ENCODE measurements at places on chromosomes 4 and X. TPM values are rescaled to one million over a fixed set of nuclear protein-coding genes. Genes with fewer than 3 reads are reported as not detected.

- no peak for DNase-seq
Observed at GRCh38 chr4:74638001-74638400, 156.3 kb downstream of the BTC start.

DNA sequence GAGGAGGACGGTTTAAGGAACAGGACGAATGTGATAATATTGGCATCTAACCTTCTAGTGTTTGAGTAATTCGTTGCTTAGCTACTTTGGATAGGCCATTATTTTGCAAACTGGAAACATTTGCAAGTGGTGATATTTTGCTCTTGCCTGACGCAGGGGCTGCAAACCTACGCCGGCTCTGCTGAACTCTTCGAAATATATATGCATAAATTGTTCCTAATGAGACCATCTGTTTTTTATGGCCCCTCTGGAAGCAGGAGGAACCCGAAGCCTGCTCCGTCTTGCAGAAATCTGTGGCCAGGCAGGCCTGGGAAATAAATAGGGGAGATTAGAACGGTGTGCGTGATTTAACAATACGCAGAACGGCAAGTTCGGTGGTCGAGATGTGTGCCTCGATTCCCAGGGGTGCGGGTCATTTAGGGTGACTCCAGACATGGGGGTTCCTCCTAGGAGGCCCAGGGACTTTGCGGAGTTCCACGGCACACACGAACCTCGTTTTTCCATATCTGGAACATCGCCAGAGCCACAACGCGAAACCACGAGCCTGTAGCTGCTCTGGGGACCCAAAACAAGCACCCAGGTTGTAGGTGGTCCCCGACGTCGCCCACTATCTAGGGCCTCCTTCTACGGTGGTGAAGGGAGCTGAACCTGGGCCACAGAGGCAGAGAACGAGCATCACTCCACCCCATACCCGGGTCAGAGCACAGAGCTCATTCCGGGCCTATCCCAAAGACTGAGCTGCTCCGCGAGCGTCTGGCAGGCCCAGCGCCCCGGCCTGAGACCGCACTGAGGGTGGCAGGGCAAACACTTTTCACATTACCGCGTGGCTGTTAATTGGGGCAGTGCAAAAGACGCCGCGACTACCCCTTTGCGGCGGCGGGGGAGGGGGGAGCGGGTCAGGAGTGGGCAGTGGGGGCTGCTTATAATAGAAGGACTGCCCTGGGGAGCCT lies 89.7 kb downstream of the BCOR start:
- no peak for DNase-seq

- DNase-seq, result no peak
Observed at GRCh38 chr4:1452431-1453051, 46.3 kb upstream of the NKX1-1 start.

DNA sequence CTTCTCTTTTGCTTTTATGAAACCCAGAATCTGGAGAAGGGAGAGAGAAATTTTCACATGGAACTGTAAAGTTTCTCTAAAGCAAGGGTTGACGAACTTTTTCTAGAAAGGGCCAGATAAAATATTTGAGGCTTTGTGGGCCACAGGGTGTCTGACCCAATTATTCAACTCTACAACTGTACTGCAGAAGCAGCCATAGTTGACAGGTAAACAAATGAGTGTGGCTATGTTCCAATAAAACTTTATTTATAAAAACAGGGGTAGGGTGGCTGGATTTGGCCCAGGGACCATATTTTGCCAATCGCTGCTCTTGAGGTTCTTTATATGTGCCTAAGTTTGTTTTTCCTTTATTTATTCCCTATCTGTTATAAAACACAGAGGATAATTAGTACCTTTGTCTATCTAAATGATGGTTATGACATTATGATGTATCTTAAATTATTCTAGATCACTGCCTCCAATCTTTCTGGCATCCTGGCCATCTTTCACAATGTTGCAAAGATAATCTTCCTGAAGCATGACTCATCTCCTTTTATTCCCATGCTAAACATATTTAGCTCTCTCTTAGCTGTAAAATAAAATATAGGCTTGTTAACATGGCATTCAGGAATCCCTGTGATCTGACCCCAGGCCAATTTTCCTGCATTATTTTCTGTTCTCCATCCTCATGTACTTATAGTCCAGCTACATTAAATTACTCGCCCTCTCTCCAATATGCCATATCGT lies 106.8 kb upstream of the CBLL2 start:
- no peak for DNase-seq

The ARMCX1 gene
- 31.6 TPM for total RNA-seq

- DNase-seq, result no peak
Observed at GRCh38 chrX:10169175-10169574, 12.4 kb downstream of the CLCN4 start.

- DNase-seq, result no peak
Observed at GRCh38 chrX:108029928-108030711, 14.7 kb upstream of the VSIG1 start.

The MAML3 gene
- total RNA-seq, result 44.4 TPM

The NSUN7 gene
- 20.1 TPM for total RNA-seq

DNA sequence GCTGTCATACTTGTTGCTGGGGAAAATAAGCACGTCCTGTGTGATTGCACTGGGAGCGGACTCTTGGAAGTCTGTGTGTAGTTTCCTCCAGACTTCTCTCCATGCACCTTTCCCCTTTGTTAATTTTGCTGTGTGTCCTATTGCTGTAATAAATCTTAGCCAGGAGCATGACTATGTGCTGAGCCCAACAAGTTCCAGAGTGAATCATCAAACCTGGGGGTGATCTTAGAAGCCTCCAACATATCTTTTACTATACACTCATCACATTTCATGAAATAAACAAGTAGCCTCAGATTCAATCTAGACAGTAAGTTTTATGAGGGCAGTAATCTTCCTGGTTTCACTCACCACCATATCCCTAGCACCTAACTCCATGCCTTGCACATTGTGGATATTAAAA lies 43.3 kb upstream of the FGF13 start:
- DNase-seq, result no peak

- DNase-seq, result peak; percentile 45
Observed at GRCh38 chrX:139202742-139203420, 327.7 kb upstream of the F9 start.

The ATG4A gene
- total RNA-seq, result 15.1 TPM

DNA sequence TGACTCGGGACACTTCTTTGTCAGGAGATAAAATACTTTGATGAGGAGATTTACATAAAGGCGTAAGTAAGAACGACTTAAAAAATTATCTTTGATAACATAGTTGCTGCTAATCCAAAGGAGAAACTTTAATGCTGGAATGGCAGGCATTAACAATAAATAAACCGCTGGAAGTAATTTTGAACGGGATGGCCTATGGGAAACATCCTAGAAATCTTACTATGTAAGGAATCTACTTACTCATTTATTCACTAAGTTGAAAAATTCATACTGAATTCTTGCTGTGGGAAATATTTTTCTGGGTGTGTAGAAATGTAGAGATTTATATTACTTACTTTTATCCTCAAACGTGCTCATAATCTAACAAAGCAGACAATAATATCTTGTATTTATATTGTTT lies 425.7 kb upstream of the ZFP42 start:
- DNase-seq, result no peak

The TMEM165 gene
- total RNA-seq, result 65.7 TPM

The BANK1 gene
- total RNA-seq, result 0.51 TPM

DNA sequence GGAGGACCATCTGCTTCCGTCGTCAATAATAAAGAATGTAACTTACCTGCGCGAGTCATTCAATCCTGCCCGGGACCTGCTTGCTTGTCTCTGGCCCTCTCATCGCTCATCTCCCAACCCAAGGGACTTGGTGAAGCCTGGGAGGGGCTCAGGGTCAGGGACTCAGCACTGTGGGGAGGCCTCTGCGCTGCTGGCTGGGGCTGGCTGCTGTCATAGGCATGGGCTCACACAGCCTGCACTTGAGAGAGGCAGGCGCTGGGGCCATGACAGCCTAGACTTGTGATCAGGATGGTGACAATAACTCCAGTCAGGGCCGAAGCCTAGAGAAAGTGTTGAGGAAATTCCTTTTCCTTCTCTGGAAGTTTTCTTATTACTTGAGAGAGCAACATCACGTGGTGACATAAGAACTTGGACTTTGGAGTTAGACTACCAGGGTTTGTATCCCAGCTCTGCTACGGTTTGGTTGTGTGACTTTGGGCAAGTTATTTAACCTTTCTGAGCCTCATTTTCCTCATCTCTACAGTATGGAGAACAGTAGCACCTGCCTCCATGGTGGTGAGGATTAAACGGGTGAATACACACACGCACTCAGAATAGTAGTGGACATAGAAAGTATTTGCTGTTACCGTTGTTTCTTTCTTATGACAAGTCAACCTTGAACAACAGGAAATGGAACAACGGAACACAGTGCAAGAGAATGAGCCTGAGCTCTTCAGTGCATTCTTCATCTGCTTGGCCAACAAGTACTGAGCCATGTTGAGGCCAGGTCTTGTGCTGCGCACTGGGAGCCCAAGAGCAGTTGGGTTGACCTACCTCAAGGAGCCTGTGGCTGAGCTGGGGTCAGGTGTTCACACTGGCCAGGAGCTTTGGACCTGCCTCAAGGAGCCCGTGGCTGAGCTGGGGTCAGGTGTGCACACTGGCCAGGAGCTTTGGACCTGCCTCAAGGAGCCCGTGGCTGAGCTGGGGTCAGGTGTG lies 60.5 kb downstream of the TBC1D14 start:
- DNase-seq, result no peak

- no peak for DNase-seq
Observed at GRCh38 chr4:184438375-184438774, 36.0 kb downstream of the IRF2 start.

GRCh38 chrX:113868711-113869110 lies 715.2 kb upstream of the HTR2C start:
- no peak for DNase-seq

- no peak for DNase-seq
Observed at GRCh38 chr4:56630876-56631666, 50.0 kb downstream of the HOPX start.

The FREM3 gene
- total RNA-seq, result not detected

The S100P gene
- total RNA-seq, result 3.5 TPM

- DNase-seq, result no peak
Observed at GRCh38 chr4:146053891-146054290, 115.3 kb upstream of the ZNF827 start.

DNA sequence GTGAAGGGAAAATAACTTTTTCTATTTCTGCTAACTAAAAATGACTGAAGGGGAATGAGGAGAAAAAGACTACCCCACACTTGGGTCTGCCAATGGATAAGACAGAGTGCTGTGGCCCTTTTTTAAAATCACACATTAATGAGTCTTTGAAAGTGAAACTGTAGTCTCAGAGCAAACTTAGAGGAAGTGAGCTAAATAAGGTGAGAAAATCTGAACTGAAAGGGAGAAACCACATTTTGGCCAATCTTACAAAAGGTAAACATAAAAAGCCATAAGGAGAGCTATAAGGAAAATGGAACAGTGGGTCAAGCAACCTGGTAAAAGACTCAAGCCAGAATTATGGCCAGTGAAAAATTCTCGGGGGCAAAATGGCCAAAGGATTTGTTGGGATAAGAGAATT lies 755.1 kb upstream of the IGFBP7 start:
- no peak for DNase-seq

- DNase-seq, result no peak
Observed at GRCh38 chr4:56149591-56149990, 200.8 kb downstream of the CEP135 start.

The ANKRD50 gene
- total RNA-seq, result 27.0 TPM

The SLC6A8 gene
- 52.2 TPM for total RNA-seq

The ARHGAP10 gene
- total RNA-seq, result 11.0 TPM

GRCh38 chr4:76377911-76378310 lies 43.0 kb downstream of the CCDC158 start:
- DNase-seq, result peak; percentile 22

The CT45A8 gene
- total RNA-seq, result not detected

DNA sequence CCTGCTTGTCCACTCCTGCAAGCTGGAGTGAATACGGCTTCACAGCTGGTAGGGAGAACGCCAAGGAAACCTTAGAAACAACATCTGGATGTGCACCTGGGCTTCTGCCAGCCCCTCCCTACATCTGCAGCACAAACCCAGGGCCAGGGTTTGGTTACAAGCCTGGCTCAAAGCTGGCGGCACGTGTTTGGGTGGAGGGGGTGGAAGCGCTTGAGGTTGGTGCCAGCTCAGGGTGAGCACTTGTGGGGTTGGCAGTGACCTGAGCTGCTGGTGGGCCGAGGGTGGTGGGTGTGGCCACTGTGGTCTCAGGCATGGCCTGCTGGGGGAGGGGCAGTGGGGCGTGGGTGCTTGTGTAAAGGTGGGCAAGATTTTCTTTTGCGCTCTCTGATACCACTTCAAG lies 15.6 kb downstream of the ELF4 start:
- DNase-seq, result no peak

All from progenitor cell of endocrine pancreas (in vitro differentiated cells).